ENCODE measurements at places on chromosomes 16 and 17. TPM values are rescaled to one million over a fixed set of nuclear protein-coding genes. Genes with fewer than 3 reads are reported as not detected.

GRCh38 chr16:51071326-51071725 lies 79.7 kb downstream of the SALL1 start:
- H3K27me3 ChIP-seq: no peaks in the 10 kb centered on the region
- no peak overlapping the region for H3K4me3 ChIP-seq
- DNase-seq: no peak
- H3K27ac ChIP-seq: no peak overlapping the region
- H3K4me1 ChIP-seq: no peaks in the 10 kb centered on the region

- DNase-seq: no peak
- no peaks in the 10 kb centered on the region for H3K4me1 ChIP-seq
- no peaks in the 10 kb centered on the region for H3K36me3 ChIP-seq
- H3K4me3 ChIP-seq: no peak overlapping the region
- no peaks in the 10 kb centered on the region for H3K27me3 ChIP-seq
Measured at GRCh38 chr17:61467416-61468262, 15.4 kb downstream of the TBX4 start.

DNA sequence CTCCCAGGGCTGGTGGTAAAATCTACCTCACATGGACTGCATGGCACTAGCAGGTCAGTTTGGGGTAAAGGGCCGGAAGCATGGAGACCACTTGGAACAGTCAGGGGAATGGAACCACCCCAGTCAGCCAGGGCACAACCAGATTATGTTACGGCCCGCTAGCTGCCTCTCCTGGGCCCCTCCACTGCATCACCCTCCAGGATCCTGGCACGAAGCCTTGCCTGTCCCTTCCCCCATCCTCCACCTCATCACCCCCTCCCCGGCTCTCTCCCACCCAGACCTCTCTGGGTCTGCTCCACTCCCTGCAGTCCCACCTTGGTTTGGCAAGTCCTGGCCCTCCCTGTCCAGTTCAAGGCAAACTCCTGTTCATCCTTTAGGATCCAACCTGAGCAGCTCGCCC lies 91.7 kb downstream of the CLEC16A start:
- H3K36me3 ChIP-seq: peaks cover 26% of the 10 kb centered on the region
- H3K27me3 ChIP-seq: no peaks in the 10 kb centered on the region
- no peak overlapping the region for H3K4me3 ChIP-seq

DNA sequence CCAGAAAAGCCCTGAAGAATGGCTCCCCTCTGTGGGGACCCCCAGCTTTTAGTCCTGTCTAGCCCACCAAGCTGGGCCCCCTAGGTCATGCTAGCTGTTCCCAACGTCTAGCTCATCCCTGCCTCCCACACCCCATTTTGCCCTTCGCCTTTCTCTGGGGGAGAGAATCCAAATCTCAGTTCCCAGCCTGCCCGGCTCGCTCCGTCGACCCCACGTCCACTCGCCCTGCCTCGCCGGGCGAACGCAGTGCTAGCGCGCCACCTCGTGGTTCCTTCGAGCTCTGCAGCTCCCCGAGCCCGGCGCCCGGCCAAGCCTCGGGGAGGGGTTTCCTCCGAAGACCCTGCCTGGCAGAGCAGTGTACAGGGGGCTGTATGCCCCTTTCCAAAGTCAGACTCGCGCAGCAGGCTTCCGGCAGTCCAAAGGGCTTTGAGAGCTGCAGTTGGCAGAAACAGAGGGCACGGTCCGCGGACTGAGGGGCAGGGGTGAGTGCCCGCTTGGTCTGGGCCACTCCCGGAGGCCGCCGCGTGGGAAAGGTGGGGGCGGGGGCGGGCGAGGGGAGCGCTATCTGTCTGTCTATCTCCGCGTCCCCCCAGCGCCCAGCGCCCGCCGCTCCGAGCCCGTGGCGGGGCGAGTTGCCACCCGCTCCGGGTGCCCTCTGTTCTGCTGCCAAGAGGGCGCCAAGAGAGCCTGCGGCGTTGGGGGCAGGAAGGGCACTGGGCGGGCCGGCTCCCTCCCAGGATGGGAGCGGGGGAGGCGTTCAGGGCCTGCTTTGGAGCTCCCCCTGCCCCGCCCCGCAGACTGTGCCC lies 1.7 kb upstream of the DLX3 start:
- no peak overlapping the region for H3K27ac ChIP-seq
- H3K36me3 ChIP-seq: no peaks in the 10 kb centered on the region
- no peak for DNase-seq
- peaks cover 22% of the 10 kb centered on the region for H3K27me3 ChIP-seq
- H3K4me1 ChIP-seq: no peaks in the 10 kb centered on the region

DNA sequence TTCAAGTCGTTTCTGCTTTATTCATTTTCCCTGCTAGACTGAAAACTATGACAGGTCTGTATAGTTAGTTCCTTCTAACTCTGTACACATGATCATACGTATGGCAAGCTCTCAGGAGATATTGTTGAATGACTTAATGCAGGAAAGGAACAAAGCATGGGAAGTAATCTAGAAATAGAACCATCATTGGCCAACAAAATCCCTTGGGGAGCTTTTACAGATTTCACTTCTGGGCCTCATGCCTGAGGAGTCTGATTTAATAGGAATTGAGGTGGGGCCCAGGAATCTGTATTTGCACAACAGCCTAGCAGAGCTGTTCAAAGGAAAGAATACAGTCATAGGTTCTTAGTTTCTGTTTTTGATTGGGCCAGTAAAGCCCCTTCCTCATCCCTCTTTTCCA lies 229.2 kb downstream of the MAP2K6 start:
- no peak overlapping the region for H3K27ac ChIP-seq
- no peak for DNase-seq
- H3K27me3 ChIP-seq: no peaks in the 10 kb centered on the region
- no peak overlapping the region for H3K4me3 ChIP-seq
- H3K36me3 ChIP-seq: no peaks in the 10 kb centered on the region

GRCh38 chr16:3998793-3999478 lies 117.3 kb downstream of the ADCY9 start:
- H3K4me1 ChIP-seq: peaks cover 14% of the 10 kb centered on the region
- H3K4me3 ChIP-seq: no peak overlapping the region
- H3K36me3 ChIP-seq: no peaks in the 10 kb centered on the region
- no peak overlapping the region for H3K27ac ChIP-seq
- H3K27me3 ChIP-seq: no peaks in the 10 kb centered on the region

KRTAP4-3 gene
- not detected for total RNA-seq

- H3K4me1 ChIP-seq: no peaks in the 10 kb centered on the region
- no peak overlapping the region for H3K4me3 ChIP-seq
- peaks cover 20% of the 10 kb centered on the region for H3K27me3 ChIP-seq
- H3K27ac ChIP-seq: no peak overlapping the region
Measured at GRCh38 chr17:8062435-8062806, 23.6 kb downstream of the ALOX15B start.
